ENCODE measurements at places on chromosomes 7 and 10.

DNA sequence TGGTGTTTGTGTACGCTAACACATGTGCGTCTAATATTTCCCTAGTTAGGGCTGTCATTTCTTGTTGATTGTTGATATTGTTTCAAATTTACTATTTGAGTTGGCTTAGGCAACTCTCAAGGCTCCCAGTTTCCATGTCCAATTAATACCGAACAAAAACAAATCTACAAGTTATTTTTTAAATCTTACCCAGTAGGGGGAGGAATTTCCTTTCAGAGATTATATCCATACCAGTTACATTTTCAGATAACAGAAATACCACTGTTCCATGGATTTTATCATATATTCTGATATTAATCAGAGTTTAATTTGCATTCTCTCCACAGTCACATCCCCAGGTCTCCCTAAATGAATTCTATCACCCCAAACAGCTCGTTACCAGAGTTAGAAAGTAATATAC is 7.2 kb upstream of the AKR1B10 start:
- no peak for DNase-seq

DNA sequence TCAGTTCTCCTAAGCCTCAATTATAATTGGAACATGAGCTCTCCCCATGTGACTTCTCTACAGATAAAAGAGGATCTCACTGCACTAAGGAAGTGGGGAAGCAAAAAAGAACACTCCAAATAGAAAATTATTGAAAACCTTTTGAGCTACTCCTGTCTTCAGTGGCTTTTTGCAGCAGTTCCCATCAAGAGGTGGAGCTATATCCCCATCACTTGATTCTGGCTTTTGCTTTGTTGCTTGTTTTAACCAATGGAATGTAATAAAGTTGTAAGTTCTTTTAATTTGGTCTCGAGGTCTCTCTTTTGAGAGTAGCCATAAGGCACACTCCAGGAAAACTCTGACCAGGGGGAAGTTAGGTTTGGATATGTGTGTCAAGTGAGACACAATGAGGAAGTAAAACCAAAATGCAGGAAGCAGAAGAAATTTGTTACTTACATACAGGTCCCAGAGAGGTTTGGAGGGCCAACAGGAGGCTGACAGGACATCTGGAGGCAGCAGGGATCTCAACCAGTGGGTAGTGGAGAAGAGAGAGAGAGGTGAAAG is 569.4 kb downstream of the HTR7 start:
- DNase-seq = no peak

- no peak for DNase-seq
These were observed 456.0 kb downstream of the SDK1 start for GRCh38 chr7:3757059-3757458.

DNA sequence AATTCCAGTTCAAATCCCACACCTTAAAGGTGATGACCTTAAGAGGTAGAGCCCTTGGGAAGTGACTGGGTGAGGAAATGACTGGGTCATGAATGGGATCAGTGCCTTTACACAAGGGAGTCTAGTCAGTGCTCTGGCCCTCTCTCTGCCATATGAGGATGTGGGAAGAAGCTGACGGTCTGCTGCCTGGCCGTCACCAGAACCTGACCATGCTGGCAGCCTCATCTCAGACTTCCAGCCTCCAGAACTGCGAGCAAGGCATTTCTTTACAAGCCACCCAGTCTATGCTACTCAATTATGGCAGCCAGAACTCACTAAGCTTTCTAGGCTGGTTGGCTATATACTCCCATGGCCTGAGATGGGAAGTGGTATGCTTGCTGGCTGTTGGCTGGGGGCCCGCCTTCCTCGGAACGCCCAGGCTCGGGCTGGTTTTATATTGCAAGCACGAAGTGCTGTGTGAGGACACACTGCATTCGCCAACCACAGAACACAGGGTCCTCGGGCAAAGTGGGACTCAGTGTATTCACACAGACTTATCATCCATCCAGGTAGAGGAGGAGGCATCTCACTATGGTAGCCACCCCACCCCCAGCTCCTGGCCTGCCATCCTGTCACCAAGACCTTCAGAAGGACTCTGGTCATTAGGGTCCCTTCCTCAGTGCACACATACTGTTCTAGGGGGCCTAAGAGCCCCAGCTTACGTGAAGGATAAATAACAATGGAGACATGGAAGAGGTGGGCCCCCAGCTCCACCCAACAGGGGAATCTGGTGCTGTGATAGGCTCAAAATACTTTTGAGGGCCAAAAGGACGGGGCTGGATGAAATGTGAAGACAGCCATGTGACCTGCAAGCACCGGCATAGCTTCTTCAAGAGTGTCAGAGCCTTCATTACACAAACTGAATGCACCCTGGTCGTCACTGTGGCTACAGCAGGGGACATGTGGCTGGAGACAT is 49.0 kb downstream of the ZRANB1 start:
- no peak for DNase-seq

DNA sequence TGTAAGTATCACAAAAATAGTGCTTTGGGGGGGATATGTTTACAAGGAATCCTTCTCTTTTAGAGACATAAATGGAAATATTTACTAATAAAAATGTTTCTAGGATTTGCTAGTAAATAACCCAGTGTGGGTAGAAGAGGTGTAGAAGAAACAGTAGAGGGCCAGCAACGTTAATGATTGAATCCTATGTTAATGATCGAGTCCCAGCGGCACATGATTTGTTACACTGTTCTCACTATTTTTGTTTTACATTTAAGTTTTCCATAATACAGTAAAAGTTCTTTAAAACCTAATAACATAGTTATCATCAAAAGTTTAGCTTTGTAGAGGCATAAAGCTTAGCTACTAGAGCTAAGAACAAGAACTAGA is 66.0 kb downstream of the UBE2H start:
- DNase-seq = no peak

DNA sequence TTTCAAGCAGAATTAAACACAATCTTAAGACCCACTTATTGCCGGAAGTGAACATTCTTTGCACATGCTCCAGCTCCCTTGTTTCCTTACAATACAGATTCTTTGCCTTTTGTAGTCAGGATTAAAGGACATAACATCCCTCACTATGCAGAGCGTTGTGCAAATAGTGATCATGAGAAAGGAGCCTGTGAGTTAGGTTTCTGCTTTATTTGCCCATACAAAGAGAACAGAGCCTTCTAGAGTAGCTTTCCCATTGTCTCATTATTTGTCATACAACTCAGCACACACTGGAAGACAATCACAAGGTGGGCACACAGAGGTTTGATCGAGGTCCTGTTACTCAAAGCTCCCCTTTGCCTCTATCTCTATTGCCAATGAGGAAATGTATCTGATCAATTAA is 48.2 kb upstream of the WDR11 start:
- no peak for DNase-seq

DNA sequence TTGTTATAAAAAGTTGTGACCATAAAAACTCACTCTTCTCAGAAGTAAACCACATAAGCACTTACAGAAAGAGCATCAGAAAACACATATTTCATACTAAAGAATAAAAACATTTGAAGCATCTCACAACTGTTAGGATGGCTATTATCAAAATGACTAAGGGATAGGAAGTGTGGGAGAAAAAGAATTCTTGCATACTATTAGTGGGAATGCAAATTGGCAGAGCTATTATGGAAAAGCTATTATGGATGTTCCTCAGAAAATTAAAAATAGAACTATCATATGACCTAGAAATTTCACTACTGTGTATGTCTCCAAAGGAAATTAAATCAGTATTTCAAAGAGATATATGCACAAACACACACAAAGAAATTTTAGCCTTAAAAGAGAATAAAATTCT is 25.2 kb upstream of the POT1 start:
- no peak for DNase-seq

DNA sequence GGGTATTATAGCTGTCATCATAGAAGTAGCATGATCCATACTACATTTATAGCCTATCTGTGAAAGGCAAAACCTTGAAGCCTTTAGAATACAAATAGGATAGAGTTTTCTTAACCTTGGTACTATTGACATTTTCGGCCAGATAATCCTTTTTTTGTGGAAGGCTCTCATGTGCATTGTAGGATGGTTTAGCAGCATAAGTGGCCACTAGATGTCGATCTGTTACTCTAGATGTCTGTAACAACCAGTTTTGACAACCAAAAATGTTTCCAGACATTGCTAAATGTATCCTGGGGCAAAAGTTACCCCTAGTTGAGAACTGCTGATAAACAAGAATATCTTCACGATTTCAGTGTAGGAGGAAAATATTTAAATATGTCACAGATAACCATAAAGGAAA is 319.4 kb upstream of the GALNT17 start:
- DNase-seq = no peak

- no peak for DNase-seq
These were observed 14.5 kb downstream of the PSAP start for GRCh38 chr10:71836596-71836974.

DNA sequence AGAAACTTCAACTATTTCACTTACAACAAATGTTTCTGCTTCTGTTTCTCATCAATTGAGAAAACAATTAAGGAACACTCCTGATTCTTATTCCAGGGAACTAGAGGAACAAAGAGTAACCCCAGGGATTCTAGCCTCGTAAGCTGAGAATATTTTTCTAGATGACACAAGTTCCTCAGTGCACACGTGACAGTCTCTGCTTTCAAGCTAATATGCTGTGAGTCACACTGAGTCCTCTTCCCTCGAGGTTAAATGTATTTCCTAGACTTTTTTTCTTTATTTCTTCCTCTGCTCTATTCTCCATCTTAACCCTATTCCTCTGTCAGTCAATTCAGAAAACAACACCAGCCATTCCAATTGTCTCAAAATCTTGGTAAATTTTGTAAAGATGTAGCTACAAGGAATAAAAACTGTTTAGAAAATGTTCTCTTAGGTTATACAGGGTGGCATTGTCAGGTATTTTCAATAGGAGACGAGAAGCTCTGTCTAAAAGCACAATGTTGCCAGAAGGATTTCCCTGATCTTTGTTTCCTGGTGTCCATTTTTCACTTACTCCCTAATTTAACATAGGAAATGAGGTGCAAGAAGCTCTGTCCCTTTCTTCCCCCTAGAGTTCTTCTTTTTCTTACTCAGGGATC is 5.8 kb upstream of the C1GALT1 start:
- DNase-seq = no peak

DNA sequence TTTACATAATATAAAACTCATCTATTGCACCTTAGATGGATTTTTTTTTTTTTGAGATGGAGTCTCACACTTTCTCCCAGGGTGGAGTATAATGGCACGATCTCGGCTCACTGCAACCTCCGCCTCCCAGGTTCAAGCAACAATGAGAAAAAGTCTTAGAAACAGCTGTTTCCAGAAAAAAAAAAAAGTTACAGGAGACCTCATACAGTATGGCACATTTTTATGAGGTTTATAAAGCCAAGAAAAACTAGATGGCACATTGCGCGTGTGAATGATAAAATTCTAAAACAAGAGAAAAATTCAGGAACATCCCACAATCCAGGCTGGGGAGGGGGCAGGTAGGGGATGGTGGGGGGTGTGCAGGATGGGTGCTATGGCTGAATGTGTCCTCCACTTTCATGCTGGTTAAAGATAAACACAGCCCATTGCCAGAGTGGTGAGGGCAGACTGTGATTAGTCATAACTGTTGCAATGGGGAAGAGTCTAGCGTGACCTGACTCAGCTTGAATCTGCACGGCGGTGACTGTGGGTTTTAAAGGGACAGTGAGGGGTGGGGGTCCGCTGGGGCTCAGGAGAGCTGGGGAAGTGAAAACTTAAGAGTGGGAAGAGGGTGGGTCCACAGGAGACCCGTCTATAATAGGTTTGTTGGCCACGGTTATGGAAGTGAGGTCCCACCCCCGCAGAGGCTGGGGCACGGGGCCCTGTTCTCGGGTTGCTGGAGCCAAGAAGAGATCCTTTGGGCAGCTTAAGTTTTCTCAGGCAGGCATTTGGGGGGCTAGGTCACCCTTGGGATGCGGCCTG is 11.9 kb upstream of the LRRC27 start:
- DNase-seq = peak; percentile 65

DNA sequence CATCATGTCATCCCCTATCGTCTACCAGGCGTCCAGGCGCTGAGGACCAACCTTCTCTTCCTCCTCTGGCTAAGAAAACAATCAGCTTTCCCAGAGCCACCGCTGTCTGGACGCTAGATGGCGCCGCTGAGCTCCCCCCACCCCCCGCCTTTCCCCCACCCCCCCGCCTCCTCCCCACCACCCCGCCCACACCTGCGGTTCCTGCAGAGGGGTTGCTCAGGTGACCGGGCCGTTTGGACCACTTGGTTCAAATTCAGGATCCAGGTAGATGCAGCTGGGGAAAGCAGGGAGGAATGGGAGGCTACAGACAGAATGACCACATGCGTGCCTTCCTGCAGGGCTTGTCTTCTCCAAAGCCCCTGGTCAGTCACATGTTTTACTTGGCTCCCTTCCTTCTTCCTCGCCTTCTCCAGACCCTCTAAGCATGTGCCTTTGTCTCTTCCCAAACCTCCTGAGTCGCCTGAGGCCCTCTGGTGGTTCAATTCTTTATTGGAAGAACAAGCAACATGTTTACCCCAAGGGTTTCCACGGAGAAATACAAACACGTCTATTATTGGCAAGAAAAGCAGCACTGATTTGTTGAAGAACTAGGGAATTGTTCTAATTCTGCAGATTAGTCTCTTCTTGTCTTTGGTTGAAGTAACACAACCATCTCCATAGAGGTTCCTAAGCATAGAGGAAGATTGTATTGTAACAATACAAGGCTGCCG is 24.7 kb downstream of the AOC1 start:
- peak; percentile 50 for DNase-seq

DNA sequence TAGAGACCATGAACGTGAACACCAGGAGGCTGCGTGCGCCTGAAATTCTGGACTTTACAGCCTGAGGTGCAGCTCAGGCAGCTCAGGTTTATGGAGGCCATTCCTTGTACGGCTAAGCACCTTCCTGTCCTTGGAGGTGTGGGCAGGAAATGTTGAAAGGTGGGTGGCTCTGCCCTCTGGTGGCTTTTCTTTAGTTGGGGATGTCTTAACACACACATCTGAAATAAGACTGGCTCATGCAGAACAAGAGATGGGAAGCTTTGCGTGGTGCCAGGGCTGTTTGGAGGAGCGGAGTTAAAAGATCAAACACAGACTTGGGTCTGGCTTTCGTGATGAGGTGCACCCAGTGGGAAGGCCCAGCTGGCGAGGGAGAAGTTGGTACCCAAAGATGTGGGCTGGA is 64.1 kb downstream of the DOCK1 start:
- DNase-seq = no peak

- DNase-seq = no peak
These were observed 612.2 kb downstream of the SUGCT start for GRCh38 chr7:40746841-40747556.

- no peak for DNase-seq
These were observed 41.1 kb downstream of the SUGCT start for GRCh38 chr7:40175725-40176510.

GRCh38 chr10:32890444-32890843 is 67.6 kb downstream of the ITGB1 start:
- no peak for DNase-seq

- no peak for DNase-seq
These were observed 15.9 kb downstream of the VSIR start for GRCh38 chr10:71757399-71757922.

DNA sequence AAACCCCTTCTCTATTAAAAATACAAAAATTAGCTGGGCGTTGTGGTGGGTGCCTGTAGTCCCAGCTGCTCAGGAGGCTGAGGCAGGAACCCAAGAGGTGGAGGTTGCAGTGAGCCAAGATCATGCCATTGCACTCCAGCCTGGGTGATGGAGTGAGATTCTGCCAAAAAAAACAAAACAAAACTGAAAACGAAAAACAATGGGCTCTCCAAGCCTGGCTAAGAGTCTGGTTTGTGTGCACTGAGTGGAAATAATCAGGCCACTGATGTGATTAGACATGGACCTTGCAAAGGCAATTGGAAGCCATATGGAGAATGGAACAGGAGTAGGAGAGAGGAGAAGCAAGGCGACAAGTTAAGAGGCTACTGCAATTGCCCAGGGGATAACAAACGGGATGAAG is 60.1 kb upstream of the GSDME start:
- no peak for DNase-seq
